Immature natural killer cell (primary cell): ENCODE measurements at places on chromosomes 2 and 18. TPM values are rescaled to one million over a fixed set of nuclear protein-coding genes. Genes with fewer than 3 reads are reported as not detected.

DNA sequence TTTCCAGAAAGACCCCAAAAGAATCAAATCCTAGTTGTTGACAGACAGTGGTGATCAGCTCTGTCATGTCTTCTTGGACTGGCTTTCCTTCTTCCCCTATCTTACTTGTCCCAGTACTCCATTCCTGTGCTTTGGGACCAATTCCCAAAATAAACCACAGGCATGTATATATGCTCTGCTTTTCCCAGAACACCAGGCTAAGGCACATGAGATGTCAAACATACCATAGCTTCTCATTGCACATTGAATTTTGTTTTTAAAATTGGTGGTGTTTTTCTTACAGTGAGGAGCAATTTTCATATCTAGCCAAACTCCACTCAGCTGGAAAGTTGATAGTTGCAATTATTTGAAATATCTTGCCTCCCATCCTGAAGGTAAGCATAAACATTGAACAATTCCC, 88.9 kb upstream of the RGPD4 start:
- DNase-seq = no peak

GRCh38 chr2:134367213-134367612, 113.3 kb downstream of the MGAT5 start:
- DNase-seq = no peak

DNA sequence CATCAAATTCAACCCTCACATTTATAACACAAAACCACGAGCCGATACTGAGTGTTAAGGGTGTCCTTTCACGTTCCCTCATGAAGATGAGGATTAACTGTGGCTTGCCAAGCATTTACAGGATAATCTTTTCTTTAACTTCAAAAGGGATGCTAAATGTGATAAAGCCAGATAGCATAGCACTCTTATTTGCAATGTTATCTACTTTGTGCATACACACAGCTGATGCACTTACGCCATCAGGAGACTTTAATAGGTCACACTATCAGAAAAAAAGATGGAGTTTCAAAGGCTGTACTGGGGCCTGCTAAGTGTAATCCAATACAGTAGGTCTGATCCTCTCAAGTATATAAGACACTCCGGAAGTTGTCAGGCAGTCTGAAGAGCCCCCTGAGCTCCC, 572.7 kb downstream of the PIK3C3 start:
- DNase-seq = no peak

GRCh38 chr2:36800381-36800780, 103.9 kb downstream of the VIT start:
- peak; percentile 86 for DNase-seq

DNA sequence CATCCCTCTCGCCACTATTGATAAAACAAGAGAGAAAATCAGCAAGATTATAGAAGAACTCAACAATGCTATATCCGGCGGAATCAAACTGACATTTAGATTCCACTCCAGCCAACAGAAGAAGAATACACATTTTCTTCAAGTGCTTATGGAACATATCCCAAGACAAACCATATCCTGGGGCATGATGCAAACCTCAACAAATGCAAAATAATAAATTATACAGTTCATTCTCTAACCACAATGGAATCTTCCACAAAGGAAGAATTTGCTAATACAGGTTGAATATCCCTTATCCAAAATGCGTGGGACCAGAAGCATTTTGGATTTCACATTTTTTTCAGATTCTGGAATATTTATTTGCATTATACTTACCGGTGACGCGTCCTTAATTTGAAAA, 51.4 kb upstream of the YPEL5 start:
- no peak for DNase-seq

DNA sequence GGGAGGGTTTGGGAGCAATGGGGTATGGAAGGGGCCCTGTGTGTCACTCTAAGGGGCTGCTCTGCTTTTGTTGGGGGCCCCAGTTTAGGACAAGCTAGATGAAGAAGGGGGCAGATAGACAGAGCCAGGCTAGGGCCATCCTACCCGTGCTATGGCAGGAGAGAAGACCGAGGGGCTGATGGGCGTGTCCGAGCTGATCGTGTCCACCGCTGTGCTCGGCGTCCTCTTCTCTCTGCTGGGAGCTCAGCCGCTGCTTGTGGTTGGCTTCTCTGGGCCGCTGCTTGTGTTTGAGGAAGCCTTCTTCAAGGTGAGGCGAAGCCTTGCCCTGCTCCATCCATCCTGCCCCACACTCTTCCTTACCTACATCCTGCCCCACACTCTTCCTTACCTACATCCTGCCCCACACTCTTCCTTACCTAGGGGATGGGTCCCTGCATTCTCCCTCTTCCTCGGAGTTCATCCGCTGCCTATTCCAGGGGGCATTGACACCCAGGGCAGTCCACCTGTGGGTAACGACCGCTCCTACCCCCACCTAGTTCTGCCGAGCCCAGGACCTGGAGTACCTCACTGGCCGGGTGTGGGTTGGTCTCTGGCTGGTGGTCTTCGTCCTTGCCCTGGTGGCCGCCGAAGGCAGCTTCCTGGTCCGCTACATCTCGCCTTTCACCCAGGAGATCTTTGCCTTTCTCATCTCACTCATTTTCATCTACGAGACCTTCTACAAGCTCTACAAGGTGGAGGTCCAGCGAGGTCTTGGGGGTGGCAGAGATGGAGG, 8.9 kb downstream of the SLC4A3 start:
- no peak for DNase-seq

- DNase-seq = no peak
Measured at GRCh38 chr18:51400721-51401120, 203.2 kb upstream of the MEX3C start.

DNA sequence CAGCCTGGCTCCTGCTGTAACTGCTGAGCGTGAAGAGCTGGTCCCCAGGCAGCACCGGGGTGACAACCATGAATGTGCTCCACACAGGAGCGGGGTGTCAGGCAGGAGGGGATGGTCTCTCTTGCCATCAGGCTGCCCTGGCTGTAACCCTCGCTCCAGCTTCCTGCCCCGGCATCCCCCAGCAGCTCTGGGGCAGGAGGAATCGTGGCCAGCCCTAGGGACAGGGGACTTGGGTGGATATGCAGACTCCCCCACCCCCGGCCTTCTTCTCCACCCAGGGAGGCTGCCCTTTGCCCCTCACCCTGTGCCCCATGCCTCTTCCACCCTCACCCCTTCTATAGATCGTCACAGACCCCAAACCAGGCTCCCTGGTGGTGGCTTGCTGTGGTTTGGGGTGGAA, 69.4 kb upstream of the SMAD7 start:
- DNase-seq = no peak

GTF2A1L gene
- not detected for polyA plus RNA-seq

GRCh38 chr2:118134650-118135049, 46.4 kb downstream of the INSIG2 start:
- no peak for DNase-seq

KCNJ13 gene
- not detected for polyA plus RNA-seq

LYPD6 gene
- polyA plus RNA-seq = not detected

AKAIN1 gene
- not detected for polyA plus RNA-seq

RPL31 gene
- 4,376 TPM for polyA plus RNA-seq

- DNase-seq = no peak
Measured at GRCh38 chr2:178723786-178724346, 83.4 kb downstream of the TTN start.

DNA sequence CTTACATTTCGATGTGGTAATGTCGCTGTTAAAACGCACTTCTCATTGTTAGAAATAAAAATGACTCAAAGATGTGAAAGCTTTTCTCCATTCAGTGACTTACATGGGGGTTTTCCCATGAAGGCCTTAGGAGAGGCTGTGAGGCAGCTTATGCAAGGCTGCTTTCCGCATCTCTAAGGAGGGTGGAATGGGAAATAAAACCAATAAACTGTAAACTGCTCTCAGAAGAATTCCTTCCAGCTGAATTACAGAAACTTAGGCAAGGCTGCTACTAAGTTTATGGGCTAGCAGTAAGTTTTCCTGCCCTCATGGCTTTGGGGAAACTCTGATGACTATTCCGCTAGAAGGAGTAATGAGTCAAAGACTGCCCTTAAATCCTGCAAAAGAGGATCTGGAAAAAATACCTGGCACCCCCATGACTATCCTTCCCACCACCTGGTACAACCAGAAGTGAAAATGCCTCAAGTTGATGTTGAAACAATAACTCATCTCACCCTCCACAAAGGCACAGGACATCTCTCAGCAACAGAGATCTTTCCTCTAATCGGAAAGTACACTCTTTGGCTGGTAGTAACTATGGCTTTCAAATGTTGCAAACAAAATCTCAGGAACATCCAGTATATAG, 97.7 kb upstream of the SMAD7 start:
- no peak for DNase-seq

- DNase-seq = no peak
Measured at GRCh38 chr18:24342347-24342746, 55.3 kb downstream of the OSBPL1A start.

- peak; percentile 44 for DNase-seq
Measured at GRCh38 chr18:46148810-46149209, 44.6 kb downstream of the HAUS1 start.

- DNase-seq = peak; percentile 85
Measured at GRCh38 chr2:196160101-196160500, 11.3 kb downstream of the STK17B start.

SULT1C2 gene
- polyA plus RNA-seq = not detected

GRCh38 chr2:152154462-152154861, 21.1 kb downstream of the STAM2 start:
- DNase-seq = peak; percentile 21

GRCh38 chr2:32277363-32277673, 386 bp upstream of the YIPF4 start:
- DNase-seq = no peak

DNA sequence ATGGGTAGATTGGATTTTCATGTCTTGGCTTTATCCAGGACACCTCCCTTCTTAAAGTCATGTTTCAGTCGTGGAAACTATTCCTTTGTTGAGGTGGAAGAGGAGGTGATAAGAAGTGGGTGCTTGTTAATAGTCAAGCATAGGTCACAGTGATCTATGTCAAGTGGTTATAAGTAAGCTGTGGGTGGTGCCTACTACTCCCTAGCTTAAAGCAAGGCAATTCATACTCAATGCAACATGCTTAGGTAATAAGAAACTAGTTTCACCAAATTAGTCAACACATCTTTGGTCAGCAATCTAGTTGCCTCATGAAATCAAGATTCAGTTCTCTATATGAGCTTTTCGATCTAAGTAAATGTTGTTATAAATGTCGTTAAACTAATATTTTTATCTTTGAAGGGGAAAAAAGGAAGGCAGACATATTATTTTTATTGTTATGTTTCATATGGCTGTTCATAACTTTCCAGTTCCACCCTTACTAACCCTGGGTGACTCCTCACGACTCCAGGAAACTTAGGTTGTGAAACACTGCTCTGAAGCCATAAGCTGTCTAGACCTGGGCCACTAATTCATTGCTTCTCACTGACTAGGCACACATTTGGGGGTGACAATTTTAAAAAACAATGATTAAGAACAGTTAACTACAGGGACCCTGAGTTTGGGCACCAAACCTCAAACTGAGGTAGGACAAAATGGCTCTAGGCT, 5.8 kb upstream of the ABCB11 start:
- DNase-seq = no peak

- DNase-seq = no peak
Measured at GRCh38 chr2:85179541-85179940, 46.3 kb downstream of the TCF7L1 start.

NGEF gene
- polyA plus RNA-seq = not detected

PDCD1 gene
- 3.3 TPM for polyA plus RNA-seq

DNA sequence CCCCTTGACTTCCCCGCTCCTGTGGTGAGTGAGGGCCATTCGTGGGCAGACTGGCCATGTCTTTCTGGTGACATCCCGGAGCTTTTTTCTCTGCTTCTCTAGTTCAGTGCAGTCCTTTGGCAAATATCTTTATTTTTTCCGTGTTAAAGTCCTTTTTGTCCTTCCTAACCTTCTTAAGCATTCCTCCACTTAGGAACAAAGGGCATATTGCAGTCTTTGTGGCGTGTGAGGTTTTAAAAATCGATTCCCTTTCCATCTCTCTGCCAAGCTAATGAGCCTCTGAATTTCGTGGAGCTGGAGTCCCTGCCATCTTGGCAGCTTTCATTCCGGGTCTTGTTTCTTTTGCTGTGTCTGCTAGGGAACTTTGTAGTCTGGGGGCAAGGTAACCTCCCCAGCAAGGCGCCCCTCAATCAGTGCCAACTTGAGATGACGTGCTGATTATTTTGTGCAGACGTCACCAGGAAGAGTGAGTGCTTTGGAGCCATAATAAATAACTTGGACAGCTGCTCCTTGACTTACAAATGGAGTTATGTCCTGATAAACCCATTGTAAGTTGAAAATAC, 5.1 kb downstream of the CNNM3 start:
- no peak for DNase-seq

GRCh38 chr2:164620873-164621763, at the start of gene GRB14:
Gene GRB14, minus strand, starts transcription at chr2:164621482. Its CDS starts 173 bp downstream, at chr2:164621309.
- no peak for DNase-seq

COPS7B gene
- polyA plus RNA-seq = 23.2 TPM

DNA sequence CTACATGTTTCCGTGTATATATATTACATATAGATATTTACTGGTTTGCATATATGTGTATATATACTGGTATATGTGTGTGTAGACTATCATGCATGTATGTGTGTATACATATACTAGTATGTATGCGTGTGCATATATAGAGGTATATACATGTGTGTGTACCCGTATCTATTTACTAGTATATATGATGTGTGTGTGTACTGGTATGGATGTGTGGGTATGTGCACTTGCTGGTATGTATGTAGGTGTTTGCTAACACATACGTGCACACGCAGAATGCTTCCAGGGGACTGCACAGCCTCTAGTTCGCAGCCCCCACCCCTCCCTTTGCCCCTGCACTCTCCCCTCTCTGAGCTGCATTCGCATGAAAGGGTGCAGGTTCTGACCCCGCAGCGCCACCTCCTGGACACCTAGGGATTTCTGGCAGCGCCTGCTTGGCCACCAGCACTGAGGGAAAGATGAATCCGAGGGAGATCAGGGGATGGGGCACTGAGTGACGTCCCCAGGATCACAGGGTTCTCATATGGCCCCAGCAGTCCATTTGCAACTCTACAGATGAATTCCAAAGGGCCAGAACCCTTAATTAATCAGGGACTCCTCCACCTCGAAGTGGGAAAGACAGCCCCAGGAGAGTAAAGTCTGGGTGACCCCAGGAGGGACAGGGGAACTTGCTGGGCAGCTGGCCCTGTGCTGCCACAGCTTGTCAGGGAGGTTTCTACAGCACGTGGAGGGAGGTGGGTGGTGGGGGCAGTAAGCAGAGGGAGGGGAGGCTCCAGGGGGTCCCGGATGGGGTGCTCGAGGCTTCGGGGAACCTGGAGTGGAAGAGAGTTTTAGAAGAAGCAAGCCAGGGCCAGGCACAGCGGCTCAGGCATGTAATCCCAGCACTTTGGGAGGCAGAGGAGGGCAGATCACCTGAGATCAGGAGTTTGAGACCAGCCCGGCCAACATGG, 66.8 kb upstream of the ASAP2 start:
- peak; percentile 18 for DNase-seq

REG3A gene
- not detected for polyA plus RNA-seq
